ENCODE measurements at places on chromosomes 3 and 15.

DNA sequence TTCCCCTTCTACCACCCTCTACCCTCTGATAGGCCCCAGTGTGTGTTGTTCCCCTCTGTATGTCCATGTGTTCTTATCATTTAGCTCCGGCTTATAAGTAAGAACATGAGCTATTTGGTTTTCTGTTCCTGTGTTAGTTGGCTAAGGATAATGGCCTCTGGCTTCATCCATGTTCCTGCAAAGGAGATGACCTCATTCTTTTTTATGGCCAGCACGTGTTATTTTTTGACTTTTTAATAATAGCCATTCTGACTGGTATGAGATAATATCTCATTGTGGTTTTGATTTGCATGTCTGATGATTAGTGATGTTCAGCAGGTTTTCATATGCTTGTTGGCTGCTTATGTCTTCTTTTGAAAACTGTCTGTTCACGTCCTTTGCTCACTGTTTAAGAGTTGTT lies 63.1 kb upstream of the NPHP3 start:
- DNase-seq, result no peak

DNA sequence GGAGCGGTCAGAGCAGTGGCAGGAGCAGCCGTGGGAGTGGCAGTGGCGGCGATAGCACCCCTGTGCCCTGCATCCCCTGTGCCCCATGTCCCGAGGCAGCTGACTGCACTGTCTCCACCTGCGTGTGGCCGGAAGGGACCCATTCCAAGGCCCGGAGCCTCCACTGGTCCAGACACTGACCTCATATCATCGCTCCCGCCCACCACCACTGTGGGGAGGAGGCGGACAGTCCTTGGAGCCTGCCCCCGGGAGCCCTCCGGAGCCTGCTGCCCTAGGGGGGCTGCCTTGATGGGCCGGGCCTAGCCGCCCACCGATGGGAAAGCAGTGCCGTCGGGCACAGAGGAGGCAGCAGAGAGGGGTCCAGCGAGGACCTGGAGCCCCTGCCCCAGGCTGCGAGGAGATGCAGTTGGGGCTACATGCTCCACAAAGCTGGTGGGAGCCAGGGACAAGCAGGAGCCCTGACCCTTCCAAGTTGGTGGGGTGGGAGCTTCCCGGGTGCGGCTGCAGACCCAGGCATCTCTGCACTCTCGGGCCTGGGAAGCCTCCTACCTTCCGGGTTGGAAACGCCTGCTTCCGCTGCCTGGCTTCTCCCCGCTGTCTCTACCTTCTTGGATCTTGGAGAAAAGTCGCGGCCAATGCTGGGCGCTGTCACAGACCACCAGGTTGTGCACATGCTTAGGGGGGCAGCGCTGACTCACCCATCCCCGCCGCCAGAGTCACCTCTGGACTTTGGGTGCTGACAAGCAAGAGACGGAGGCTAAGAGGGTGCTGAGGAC lies 283.2 kb upstream of the ROBO1 start:
- no peak for DNase-seq

- DNase-seq, result no peak
Measured at GRCh38 chr3:106929081-106929480, 448.2 kb upstream of the CCDC54 start.

- no peak for DNase-seq
Measured at GRCh38 chr3:134078169-134078831, 48.6 kb upstream of the SLCO2A1 start.

DNA sequence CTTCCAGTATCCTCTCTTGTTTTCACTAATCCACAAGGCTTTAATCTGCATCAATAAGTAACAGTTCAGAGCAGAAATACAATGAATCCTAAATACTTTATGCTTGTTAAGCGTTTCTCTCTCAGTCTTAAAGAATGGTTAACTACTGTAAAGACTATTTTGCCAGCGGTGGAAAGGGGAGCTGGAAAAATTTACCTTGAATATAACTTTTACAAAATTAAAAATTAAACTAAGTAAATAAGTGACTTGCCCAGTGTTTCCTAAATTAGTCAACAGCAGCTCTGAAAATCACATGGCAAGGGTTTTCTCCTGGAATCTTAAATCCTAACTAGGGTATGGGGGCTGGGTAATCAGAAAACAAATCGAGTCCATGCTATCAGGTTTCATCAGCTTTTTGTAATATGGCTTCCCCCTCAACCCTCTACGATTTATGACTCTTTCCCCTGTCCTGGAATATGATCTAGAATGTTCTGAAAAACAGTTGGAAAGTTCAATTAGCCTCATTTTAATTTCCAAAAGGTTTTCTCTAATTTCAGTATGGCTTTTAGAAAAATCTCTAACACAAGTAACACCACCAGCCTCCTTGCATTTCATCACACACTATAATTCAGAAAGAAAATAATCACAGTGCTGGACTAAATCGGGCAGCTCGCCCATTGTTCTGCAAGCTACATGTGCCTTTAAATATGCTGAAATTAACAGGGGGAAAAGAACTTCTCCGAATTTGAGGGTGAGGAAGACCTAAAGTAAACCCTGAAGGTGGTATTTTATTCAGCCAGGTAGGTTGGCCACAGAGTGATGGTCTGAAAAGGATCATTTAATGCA lies 133.5 kb downstream of the ADAMTS9 start:
- no peak for DNase-seq

- DNase-seq, result no peak
Measured at GRCh38 chr3:99250821-99251355, 349.4 kb upstream of the DCBLD2 start.

- peak; percentile 24 for DNase-seq
Measured at GRCh38 chr15:34055868-34056595, 17.0 kb upstream of the AVEN start.

- DNase-seq, result no peak
Measured at GRCh38 chr3:179149406-179149867, 1.3 kb downstream of the PIK3CA start.

DNA sequence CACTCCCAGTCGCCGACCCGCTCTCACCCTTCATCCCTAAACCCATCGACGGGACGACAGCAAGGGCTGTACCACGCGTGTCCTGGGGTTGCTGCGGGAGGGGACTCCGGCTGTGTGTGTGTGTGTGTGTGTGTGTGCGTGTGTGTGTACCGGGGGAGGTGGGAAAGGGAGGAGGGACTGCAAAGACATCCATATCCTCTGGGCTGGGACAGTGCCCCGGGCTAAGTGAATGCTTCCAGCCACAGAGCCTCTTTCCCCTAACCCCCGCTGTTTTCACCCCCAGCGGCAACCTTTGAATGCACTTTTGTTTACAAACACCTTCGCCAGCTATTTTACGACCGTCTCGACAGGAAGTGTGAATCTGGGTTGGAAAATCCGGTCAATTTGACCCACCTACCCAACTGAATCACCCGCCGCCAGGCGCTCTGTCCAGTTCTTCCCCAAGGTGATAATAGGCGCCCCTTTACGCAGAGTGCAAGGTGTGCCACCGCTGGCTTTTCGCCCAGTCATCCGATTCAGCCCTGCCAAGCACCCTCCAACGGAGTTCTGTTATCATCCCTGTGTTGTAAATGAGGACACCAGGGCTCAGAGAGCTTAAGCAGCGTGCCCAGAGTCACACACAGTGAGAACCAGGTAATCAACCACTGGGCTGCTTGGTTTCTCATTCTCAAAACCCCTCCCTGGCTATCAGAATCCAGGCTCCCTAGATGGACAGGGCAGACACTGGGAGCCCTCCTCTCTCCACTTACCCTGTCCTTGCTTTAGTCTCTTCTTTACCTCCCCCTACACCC lies 739 bp upstream of the AMOTL2 start:
- peak; percentile 57 for DNase-seq

- DNase-seq, result peak; percentile 27
Measured at GRCh38 chr3:63193647-63194046, 84.5 kb upstream of the SYNPR start.

- no peak for DNase-seq
Measured at GRCh38 chr3:165919284-165919683, 82.1 kb upstream of the BCHE start.

GRCh38 chr15:59247364-59247763 lies 40.7 kb downstream of the LDHAL6B start:
- peak; percentile 55 for DNase-seq

GRCh38 chr15:68818066-68818768 lies 2.5 kb downstream of the ANP32A start:
- peak; percentile 82 for DNase-seq

DNA sequence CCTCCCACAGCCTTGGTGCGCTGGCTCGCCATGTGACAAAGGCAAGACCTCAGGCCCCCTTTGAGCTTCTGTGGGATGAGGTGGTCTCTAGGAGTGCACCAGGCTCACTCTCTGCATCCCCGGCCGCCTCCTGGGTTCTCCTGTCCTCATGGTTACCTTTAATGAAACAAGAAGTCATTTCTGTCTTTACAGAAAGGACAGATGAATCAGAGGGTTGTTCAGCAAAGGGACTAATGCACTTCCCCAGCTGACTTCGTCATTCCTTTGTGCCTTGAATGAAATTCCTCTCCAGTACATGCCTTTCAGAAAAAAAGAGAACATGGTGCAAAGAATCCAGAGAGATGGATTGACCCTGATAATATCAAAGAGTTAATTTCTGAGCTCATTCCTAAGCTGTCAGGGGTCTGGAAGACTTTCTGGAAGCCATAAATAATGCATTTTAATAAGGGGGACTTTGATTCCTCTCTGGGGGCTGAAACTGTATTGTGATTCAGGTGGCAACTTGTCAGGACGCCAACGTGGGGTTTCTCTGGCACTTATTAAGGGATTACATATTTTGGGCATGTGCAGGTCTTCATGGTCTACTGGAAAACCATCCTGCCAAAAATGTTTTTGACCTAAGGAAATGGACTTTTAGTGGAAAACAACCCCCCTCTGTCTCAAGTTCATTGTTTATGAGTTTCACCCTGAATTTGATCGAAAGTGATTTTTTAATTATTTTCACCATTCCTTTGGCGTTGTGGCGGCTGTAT lies 122.7 kb downstream of the FBLN2 start:
- DNase-seq, result no peak

DNA sequence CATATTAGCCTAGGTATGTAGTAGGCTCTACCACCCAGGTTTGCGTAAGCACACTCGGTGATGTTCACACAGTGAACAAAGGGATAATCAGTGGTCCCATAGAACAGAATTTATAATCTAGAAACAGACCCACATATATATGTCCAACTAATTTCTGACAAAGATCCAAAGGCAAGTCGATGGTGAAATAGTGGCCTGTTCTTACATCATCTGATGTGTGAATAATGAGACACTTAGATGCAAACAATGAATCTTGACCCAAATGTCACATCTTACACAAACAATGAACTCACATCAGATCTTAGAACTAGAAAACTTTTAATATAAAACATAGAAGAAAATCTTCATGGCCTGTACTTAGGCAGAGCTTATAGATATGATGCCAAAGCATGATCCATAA lies 17.6 kb upstream of the TM2D3 start:
- no peak for DNase-seq

- no peak for DNase-seq
Measured at GRCh38 chr3:176595307-176595706, 602.0 kb downstream of the TBL1XR1 start.

DNA sequence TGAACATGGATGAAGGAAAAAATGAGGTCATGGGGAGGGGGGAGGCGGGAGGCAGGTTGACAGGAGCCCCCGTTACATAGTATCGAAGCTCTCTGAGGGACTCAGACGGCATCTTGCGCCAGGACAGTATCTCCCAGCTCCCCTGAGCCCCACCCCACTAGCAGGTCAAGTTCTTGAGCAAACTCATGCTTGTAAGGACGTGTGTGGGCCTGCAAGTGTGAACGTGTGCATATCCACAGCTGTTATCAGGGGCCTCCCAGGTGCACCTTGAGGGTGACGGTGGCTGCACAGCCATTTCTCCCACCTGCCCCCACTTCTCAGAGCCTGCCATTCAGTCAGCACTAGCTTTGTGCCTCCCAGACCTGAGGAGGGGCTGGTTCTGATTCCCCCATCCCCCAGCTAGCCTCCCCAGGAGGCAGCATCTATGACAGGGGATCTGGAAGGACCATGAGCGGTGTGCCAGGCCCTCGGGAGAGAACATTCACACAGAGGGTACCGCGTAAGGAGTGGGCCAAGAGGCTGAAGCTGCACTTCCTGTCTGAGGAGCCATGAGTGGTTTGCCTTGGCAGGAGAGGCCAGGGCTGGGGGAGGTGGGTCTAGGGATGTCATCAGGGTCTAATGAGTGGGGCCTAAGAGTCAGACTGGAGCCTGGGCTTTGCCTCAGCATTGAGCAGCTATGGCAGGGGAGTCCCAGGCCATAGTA lies 2.9 kb downstream of the SEMA3F start:
- no peak for DNase-seq

DNA sequence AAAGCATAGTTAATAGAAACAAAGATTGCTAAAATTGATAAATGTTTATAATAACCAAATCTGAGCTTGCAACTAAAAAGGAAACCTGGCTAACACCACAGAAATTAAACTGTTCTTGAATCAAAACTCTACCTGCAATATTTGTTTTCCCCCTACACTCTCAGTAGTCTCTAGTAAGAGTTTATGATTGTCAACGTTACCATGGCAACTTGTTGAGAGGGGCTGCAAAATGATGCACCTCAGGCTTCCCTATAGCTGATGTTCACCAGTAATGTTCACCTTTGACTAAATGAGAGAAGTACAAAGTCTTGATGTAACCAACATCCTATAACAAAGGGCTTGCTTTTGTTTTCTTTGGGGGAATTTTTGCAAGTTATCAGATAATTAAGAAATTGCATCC lies 101.1 kb upstream of the FHIT start:
- DNase-seq, result no peak

- DNase-seq, result peak; percentile 3
Measured at GRCh38 chr3:167350245-167350862, 29.7 kb downstream of the ZBBX start.

DNA sequence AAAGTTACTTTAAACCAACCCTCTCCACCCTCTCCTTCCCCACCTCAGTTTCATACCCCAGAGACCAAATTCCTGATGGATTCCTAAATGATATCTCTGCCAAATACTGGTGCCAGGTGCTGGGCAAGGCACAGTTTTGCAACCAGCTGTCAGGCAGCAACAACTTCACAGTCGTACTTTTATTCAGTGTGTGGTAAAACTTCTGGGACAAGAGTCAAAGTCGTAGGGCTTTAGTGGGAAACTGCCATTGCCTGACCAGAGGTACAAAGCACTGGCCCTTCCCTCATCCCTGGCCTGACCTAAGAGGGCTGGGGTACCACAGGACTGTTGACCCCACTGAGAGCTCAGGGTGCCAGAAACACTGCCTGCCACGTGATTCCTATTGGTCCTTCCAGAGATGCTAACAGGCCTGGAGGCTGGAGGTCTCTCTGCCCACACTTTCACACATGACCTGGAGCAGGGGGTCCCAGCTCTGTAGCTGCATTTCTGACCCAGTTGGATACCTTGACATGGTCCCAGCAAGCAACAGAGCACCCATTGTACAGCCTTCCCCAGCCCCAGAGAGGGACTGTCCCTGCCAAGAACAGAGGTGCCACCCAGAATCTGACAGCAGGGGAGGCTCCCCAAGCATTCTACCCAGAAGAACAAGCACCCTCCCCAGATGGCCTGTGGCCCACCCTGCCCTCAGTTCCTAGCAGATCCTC lies 59.9 kb downstream of the LIPC start:
- DNase-seq, result no peak

- no peak for DNase-seq
Measured at GRCh38 chr3:77065750-77066149, 25.9 kb downstream of the ROBO2 start.
